NCI-H82 (cell line): ENCODE measurements at places on chromosomes 2 and 18.
A peak's percentile ranks its signal among the peaks of the same experiment; 100 is the strongest.

GRCh38 chr2:96875498-96876268 lies 5.8 kb upstream of the SEMA4C start:
- DNase-seq: peak; percentile 93

GRCh38 chr2:28134857-28135256 lies 244.3 kb downstream of the BABAM2 start:
- no peak for DNase-seq

DNA sequence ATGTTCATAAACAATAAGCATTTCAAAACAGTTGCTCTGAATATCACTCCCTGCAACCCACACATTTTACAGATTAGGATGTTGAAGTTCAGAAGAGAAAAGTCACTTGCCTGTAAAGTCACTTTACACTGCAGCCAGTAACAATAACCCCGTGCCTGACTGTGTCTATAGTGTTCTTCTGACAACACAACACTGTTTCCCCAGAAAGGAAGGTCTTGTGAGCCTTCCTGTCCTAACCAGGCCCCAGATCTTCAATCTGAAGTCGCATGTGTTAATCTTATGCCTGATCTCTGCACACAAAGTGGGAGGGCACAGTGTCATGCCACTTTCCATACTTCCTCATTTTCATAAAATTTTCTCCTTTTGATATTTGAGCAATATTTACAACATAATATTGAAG lies 120.2 kb downstream of the FEZ2 start:
- no peak for DNase-seq

DNA sequence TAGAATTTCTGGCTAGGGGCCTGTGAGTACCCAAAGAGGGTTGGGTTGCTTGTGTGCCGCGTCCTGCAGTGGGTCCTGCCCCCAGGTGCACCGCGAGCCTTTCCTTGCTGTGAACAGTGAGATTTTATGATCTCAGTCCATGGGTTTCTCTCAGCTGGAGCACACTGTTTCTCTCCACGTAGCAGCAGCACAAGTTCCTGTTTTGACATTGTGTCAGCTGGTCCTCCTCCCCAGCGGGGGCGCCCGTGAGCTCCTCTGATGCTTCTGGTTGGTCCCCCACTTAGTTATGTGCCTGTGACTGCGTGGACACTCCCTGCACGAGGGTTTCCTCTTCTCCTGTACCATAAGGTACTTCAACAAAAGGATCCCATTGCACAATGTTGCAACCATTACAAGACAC lies 29.8 kb downstream of the TSHZ1 start:
- DNase-seq: no peak

- DNase-seq: no peak
Observed at GRCh38 chr2:67667054-67667908, 270.1 kb downstream of the ETAA1 start.

- peak; percentile 78 for DNase-seq
Observed at GRCh38 chr2:176178038-176178756, 10.3 kb upstream of the HOXD1 start.

DNA sequence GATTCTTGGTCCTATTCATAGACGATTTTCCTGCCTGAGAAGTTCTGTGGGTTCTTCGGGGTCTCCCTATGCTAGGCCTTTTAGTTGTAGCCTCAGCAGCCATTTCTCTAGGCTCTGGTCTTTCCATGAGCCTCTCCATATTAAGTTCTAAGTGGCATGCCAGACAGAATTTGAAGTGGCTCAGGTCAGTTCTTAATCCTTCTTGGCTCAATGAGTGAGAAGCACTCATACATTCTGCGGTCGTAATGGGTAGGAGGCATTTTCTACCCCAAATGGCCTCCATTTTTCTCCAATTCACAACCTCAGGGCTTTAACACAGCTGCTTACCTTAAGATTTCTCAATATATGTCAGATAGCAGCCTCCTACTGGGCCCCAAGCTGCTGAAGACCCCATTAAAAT lies 405.3 kb upstream of the GALNT5 start:
- no peak for DNase-seq

GRCh38 chr2:233088972-233089345 lies 28.8 kb downstream of the INPP5D start:
- DNase-seq: no peak

DNA sequence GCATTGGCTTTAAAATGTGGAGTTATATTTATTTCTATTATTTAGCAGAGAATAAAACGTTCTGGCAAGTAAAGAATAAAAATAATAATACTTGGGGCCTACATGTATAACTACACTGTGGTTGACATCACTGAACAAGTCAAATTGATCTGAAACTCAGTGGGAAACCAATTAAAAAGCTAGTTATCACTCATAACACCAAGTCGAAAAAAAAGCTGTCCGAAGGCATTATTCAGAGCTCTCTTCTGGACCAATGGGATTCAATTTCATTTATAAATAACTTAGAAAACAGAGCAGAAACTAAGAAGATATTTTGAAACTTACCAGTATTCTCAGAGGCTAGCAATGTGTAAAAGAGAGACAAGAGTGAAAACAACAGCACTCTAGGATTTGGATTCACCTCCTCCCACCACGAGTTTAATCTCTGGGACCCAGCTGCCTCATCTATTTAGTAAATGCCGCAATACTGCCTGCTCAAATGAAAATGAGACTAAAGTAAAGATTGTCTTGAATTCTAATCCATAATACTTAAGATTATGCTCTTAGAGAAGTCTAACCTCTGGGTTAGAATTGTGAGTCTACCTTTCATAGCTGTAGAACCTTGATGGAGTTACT lies 128.4 kb downstream of the NBAS start:
- peak; percentile 91 for DNase-seq

GRCh38 chr18:11324956-11325882 lies 175.8 kb upstream of the PIEZO2 start:
- no peak for DNase-seq

DNA sequence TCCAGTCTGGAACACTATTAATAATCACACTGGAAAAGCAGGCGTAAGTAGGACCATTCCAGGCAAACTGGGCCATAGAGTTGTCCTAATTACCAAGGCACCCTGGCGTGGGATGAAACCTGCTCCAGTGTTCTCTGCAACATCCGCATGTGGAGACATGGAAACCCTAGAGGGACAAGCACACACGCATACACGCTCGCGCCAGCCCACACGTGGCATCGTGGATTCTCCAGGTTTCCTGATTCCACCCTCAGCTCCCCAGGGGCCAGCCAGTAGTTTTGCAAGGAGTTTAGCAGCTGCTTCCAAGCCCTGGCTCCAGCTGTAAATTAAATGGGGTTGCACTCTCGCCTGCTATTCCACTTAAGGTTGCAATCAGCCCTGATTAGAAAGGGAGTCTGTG lies 127.7 kb downstream of the DYSF start:
- no peak for DNase-seq
